ENCODE measurements at places on chromosomes 4 and X.
A peak's percentile ranks its signal among the peaks of the same experiment; 100 is the strongest.

- no peak for DNase-seq
These were observed 39.3 kb upstream of the TENM3 start for GRCh38 chr4:182203872-182204411.

DNA sequence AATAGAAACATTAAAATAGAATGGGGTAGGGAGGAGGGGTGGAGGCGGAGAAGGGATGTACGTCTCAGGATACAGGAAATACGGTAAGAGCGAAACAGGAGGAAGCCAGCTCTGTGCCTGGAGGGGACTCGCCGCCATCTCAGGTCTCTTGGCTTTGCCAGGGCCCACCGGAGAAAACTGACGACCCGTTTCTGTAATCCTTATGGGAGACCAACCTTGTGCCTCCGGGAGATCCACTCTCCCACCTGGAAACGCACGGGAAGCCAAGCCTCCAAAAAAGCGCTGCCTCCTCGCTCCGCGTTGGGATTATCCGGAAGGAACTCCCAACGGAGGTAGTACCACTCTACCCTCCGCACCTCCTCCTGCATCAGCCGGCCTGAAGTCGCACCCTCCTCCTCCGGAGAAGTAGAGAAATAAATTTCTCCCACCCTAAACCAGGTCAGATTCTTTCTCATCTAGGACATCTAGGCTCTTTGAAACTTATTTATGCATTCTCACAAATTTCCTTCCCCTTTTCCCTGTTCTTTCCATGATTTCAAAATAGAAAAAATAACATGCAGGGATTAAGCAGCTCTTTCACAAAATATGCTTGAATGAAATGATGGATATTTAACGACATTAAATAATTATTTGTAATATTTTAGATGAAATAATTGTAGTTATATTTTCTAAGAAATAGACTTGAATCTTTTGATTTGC, at the start of gene NBDY:
NBDY (plus strand) TSS at position 92 of the 699 bp plus-strand sequence; CDS start at position 203, 111 bp downstream.
- DNase-seq = peak; percentile 9

GRCh38 chrX:67892401-67892800, 348.6 kb downstream of the AR start:
- DNase-seq = no peak

DNA sequence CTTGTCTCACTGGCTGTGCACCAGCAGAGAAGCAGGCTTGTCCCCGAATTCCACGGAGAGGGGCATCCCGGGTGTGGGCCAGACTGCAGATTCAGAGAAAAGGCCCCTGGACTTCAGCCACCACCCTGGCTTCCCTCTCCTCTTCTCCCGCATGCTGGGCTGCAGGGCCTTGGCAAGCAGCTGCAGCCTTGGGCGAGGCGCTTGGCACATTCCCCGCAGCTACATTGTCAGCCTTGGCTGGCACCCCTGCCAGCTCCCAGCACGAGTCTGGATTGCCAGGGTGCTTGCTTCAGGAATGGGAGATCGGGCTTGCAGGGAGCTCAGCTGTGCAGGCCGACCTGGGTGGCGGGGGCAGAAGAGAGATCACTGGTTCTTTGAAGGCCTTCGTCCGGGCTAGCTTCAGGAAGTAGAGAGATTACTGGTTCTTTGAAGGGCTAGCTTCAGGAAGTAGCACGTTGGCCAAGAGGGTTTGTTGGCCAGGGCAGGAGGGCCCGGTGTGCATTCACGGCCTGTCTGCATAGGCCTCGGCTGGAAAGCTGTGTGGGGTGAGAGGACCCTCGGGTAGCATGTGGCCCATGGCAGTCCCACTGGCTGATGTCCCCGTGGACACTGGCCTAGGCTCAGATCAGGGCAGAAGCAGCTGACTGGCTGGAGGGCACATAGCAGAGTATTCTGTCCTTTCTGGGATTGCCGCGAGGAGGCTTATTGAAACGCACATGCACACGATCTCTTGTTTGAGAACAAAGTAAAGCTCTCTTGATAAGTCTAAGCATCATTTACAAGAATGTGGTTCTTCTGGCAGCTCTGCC, 2.7 kb downstream of the ABCD1 start:
- no peak for DNase-seq

GRCh38 chrX:19198473-19198872, 76.2 kb upstream of the ADGRG2 start:
- DNase-seq = no peak

DNA sequence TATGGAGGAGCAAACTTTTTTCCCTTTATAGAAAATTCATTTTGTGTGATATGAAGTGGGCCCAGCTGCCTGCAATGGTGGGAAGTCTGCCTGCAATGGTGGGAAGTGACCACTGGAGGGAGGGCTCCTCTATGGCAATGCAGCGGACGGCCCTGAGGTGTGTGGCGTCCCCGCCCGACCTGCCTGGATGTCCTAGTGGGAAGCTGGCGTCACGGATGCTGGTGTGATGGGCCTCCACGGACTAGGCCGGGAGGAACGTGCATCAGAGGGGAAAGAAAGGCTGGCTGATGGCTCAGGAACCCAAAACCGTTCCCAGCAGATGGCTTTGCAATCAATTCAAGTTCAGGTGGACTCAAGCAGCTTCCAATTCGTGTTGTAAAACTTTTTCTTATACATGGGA, 177.9 kb downstream of the AFAP1 start:
- DNase-seq = peak; percentile 19
